ENCODE measurements at places on chromosomes 12 and 14.

DNA sequence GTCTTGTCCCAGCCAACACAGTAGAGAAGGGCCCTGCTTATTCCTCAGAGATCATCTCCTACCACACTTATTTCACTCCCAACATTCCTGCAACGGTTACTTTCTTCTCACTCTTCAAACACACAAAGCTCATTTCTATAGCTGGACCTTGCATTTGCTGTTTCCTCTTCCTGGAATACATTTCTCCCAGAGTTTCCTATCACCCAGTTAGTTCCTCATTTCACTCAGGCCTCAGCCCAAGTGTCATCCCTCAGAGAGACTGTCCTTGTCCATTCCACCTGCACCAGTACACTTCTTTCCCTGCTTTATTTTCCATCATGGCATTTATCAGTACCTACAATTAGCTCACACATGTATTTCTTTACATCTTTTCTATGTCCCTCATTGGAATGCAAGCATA, 14.7 kb upstream of the STK38L start:
- DNase-seq, result no peak

DNA sequence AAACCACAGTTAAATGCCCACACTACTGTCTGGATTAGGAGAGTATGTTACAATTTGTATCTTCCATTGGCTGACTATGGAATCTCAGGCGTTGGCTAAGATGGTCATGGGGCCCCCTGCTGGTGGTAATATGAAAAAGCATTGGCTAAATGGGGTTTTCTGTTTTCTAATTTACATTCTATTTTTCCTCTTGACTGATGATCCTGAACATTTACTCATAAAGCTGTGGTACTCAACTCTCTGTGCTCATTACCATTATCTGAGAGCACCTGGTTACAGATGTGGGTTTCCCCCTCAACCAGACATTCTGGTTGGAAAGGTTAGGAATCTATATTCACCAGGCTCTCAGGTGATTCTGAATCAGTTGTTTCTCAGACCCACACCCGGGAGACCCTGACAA, 64.8 kb downstream of the WSCD2 start:
- no peak for DNase-seq

DNA sequence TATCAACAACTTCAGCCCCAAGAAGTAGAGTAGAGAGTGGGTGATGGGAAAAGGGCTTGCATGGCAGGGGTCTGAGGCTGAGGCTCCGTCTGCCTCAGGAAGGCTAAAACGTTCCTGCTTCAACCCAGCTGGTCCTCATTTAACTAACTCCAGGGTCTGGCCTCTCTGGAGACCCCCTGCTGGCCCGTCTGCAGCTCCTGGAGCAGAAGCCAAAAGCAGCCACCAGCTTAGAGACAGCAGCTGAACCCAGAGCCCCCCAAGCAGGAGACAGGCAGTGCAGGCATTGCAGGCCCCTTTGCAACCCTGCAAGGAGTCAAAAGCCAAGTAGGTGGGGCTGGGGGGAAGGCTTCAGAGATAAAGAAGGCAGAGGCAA, 25.1 kb upstream of the LTBP2 start:
- no peak for DNase-seq

- DNase-seq, result no peak
Observed at GRCh38 chr14:26549571-26549970, 48.3 kb downstream of the NOVA1 start.

GRCh38 chr12:106106061-106106566, 32.6 kb downstream of the NUAK1 start:
- DNase-seq, result no peak

DNA sequence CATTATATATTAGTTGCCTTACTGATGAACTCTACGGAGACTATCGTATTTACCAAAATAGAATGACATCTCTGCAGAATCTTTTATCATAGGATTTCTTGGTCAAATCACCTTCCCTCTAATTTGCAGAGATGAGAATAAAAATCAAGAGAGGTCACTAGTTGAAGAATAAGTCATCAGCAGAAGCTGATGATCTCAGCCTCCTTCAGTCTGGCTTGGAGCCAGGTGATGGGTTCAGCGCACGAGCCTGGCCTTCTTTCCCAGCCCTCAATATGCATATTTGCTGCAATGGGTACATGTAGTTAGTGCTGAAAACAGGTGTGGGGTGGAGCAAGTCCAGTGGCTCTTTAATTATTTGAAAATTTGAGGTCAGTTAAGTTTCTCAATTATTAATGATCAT, 19.2 kb upstream of the EMP1 start:
- DNase-seq, result no peak

DNA sequence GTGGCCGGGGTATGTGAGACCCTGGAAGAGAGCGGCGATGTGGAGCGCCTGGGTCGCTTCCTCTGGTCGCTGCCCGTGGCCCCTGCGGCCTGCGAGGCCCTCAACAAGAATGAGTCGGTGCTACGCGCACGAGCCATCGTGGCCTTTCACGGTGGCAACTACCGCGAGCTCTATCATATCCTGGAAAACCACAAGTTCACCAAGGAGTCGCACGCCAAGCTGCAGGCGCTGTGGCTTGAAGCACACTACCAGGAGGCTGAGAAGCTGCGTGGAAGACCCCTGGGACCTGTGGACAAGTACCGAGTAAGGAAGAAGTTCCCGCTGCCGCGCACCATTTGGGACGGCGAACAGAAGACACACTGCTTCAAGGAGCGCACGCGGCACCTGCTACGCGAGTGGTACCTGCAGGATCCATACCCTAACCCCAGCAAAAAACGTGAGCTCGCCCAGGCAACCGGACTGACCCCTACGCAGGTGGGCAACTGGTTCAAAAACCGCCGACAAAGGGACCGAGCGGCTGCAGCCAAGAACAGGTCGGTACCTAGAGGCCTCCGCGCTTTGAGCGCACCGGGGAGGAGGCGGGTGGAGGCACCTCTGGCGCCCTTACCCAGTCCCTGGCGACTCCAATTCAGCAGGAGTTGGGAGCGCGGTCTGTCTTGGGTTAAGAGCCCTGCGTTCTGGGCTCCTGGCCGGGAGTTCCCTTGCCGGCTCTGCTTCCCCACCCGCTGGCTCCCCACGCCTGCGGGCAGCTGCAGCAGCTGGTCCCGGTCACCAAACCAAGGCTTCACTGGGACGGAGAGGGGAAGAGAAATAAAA, 700 bp downstream of the SIX6 start:
- DNase-seq, result no peak

- no peak for DNase-seq
Observed at GRCh38 chr14:75771595-75771994, 110.5 kb downstream of the TTLL5 start.

- DNase-seq, result no peak
Observed at GRCh38 chr14:69059658-69060623, 80.8 kb upstream of the ACTN1 start.

- DNase-seq, result peak; percentile 42
Observed at GRCh38 chr12:132393991-132394949, 64.9 kb upstream of the GALNT9 start.

- DNase-seq, result no peak
Observed at GRCh38 chr12:124027753-124028554, 54.9 kb downstream of the ZNF664 start.

- DNase-seq, result no peak
Observed at GRCh38 chr14:34297786-34298520, 164.1 kb downstream of the SPTSSA start.

DNA sequence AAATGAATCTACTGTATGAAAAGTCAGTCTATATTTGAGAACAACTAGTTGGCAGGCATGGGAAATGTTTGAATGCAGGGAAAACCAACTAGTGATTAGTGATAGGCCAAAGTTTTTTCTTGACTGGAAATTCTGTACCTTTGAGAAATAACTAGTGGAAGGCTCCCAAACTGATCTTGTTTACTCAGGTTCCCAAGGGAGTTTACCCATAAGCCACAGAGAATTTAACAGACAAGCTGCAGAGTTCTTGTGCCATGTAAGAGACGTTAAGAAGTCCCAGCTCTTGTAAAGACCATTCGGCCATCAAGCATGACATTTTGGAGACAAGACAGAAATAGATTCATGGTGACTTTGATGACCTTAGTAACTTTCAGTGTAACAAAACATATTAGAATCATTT, 1882.8 kb upstream of the SEL1L start:
- no peak for DNase-seq

DNA sequence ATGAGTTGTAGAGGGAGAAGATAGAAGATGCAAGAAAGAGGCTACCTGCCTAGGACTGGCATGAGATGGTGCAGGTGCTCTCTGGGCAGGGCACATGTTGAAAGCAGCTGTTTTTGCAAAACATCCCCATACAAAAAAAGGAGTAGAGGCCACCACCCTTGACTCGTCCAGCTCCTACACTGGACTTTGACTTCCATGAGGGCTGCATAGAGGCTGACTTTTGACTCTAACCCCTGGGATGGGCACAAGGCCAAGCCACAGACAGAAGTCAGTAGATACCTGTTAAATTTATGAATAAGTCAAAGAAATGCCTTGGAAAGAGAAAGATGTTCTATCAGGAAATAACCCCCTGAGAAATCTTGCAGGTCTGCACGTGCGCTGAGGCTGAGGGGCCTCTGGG, 1139.1 kb upstream of the TMEM132C start:
- no peak for DNase-seq

DNA sequence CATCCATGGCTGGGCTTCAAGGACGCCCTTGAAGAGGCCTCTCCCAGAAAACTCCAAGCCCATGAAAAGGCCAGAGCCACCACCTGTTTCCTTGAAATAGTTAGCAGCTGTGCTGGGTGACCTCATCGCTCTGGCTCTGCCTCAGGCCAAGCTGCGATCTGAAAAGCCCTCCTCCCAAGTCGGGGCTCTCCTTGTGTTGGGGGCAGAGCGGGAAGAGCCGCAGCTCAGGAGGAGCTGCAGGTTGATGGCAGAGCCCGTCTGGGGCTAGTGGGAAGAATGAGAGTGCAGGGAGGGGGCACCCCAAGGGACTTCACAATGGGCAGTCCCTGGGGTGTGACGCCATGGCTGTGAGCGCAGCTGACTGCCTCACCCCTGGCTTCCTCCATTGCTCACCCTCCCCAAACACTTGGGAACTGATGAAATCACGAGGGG, 50.0 kb upstream of the STON2 start:
- peak; percentile 70 for DNase-seq

DNA sequence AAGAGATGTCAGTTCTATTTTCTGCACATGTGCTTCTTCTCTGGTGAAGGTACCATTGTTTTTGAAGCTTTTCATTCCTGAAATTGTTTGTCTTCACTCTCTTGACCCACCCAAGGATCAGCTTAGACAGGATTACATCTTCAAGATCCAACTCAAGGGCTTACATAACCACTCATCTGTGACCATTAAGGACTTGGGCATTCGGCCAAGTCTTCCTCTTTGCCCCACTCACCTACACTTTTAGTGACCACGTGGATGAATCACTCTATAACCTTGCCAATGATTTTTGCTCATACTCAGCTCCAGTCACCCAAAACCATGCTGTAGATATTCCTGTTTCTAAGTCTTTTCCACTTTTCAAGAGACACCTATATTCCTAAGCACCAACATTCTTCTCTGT, 36.5 kb upstream of the SSTR1 start:
- no peak for DNase-seq

DNA sequence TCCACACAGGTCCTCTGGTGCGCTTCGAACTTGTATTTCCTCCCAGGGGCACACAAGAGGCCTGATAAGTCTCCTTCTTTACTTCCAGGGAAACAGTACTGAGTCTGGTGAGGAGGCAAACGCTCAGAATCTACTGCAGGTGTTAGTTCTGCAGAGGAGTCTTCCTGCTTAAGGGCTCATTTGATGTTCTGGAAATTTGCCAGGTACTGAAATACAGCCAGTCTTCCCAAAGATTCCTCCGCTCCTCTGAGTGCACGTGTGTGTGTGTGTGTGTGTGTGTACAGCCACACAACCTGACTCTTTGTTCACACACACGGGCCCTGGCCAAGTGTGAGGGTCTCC, 92.0 kb downstream of the FBXL14 start:
- DNase-seq, result no peak

DNA sequence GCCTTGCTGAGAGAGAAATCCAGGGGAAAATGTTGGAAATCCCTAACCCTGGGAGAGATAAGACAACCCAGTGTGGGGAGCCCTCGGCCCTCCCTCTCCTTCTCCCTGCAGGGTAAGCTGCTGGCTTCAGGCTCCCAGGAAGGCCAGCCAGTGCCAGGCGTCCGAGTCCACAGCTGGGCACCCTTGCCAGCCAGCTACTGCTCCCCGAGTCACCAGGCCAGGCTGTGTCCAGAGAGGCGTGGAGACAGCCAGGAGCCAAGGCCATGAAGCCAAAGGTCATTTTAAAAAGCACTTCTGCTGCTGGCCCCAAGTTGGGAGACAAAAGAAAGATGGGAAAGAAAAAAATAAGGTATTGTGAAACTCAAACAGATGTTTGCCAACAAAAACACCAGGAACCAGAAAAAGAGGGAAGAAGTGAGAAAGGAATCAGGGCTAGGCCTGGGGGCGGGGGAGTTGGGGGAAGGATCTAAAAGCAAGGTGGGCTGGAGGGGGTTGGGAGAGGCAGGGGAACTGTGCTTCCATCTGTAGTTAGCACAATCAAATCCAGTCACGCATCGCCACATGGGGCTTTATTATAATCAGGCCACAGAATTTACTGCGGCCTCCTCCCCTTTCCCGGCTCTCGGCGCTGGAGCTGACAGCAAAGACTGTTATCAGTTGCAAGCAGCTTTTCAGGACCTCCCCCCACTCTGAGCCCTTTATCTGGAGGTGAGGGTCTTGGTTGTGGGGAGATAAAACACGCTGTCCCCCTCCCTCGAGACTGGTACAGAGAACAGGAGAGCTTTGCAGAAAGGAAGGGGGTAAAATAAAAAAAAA, 33.5 kb downstream of the RBM19 start:
- DNase-seq, result no peak
